ENCODE measurements at places on chromosomes 6 and 20. TPM values are rescaled to one million over a fixed set of nuclear protein-coding genes. Genes with fewer than 3 reads are reported as not detected.

Gene BPIFA1
- total RNA-seq: not detected

Gene HLA-DQA2
- total RNA-seq: not detected

Gene CST5
- not detected for total RNA-seq

Gene HLA-DRB5
- not detected for total RNA-seq

Gene MYLK2
- 0.84 TPM for total RNA-seq

All from A549 treated with RU486 at 1 μM for 4 hours (cell line).